H9 (cell line): ENCODE measurements at places on chromosomes 4 and X.
A peak's percentile ranks its signal among the peaks of the same experiment; 100 is the strongest.

DNA sequence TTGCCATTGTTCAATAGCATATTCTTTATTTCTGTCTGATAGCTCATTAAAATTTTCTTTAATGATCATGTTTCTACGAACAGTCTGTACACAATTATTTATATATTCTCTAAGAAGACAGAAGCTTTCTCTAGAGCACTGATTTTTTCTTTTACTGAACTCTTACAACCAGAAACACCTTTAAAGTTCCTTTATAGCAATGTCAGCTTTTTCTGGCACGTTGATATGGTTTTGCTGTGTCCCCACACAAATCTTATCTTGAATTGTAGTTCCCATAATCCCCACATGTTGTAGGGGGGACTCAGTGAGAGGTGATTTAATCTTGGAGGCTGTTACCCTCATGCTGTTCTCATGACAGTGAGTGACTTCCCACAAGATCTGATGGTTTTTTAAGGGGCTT lies 299.4 kb downstream of the PPARGC1A start:
- no peaks in the 10 kb centered on the region for H3K4me1 ChIP-seq
- no peaks in the 10 kb centered on the region for H3K27me3 ChIP-seq
- DNase-seq, result no peak
- no peak overlapping the region for H3K4me3 ChIP-seq
- H3K36me3 ChIP-seq, result peaks cover 22% of the 10 kb centered on the region

- H3K27me3 ChIP-seq, result no peaks in the 10 kb centered on the region
- no peaks in the 10 kb centered on the region for H3K4me1 ChIP-seq
- DNase-seq, result no peak
- H3K36me3 ChIP-seq, result peaks cover 17% of the 10 kb centered on the region
- H3K27ac ChIP-seq, result no peak overlapping the region
These were observed 890.7 kb upstream of the INTU start for GRCh38 chr4:126742048-126742447.

- no peak overlapping the region for H3K4me3 ChIP-seq
- no peak for DNase-seq
- no peaks in the 10 kb centered on the region for H3K27me3 ChIP-seq
- H3K4me1 ChIP-seq, result no peaks in the 10 kb centered on the region
- no peaks in the 10 kb centered on the region for H3K36me3 ChIP-seq
These were observed 69.9 kb downstream of the ARHGAP10 start for GRCh38 chr4:147801820-147802219.

DNA sequence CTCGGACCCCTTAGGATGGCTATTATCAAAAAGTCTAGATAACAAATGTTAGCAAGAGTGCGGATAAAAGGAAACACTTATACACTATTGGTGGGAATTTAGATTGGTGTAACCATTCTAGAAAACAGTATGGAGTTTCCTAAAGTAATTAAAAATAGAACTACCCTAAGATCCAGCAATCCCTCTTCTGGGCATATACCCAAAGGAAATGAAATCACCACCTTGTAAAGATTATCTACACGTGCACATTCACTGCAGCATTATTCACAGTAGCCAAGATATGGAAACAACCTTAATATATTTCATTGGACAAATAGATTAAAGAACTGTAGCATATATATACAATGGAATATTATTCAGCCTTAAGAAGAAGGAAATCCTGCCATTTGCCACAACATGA lies 462.4 kb downstream of the IQCM start:
- no peaks in the 10 kb centered on the region for H3K27me3 ChIP-seq
- no peaks in the 10 kb centered on the region; the same call in 2 of the 3 replicates for H3K36me3 ChIP-seq
- H3K27ac ChIP-seq, result no peak overlapping the region
- no peak for DNase-seq
- no peak overlapping the region for H3K4me3 ChIP-seq

- no peaks in the 10 kb centered on the region for H3K4me1 ChIP-seq
- no peak for DNase-seq
- H3K36me3 ChIP-seq, result no peaks in the 10 kb centered on the region
- H3K27ac ChIP-seq, result no peak overlapping the region
- no peak overlapping the region for H3K4me3 ChIP-seq
These were observed 247.7 kb upstream of the ARSJ start for GRCh38 chr4:114226968-114227760.

DNA sequence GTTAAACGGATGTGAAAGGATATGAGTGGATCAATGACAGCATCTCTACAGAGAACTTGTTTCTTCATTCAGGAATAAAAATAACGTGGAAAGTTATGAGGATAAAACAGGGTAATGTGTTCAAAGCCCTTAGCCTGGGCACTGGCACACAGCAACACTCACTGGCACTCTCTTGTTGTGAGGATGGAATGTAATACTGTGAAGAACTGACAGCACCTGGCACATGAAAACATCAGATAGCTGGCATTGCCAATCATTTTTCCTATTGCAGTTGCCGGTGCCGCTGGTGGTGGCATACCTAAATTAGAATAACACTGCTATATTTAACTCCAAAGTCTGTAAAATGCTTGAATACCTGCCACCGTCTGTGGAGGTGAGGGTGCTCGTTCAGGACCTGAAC lies 1061.2 kb downstream of the DMD start:
- no peaks in the 10 kb centered on the region for H3K4me1 ChIP-seq
- no peak overlapping the region for H3K4me3 ChIP-seq
- DNase-seq, result no peak
- H3K27me3 ChIP-seq, result no peaks in the 10 kb centered on the region

- H3K27ac ChIP-seq, result no peak overlapping the region
- no peak for DNase-seq
- no peaks in the 10 kb centered on the region for H3K4me1 ChIP-seq
- no peaks in the 10 kb centered on the region for H3K27me3 ChIP-seq
- H3K36me3 ChIP-seq, result peaks cover 3% of the 10 kb centered on the region; the same call in 1 of the 3 replicates
- no peak overlapping the region for H3K4me3 ChIP-seq
These were observed 56.3 kb downstream of the CCDC149 start for GRCh38 chr4:24856586-24856985.

DNA sequence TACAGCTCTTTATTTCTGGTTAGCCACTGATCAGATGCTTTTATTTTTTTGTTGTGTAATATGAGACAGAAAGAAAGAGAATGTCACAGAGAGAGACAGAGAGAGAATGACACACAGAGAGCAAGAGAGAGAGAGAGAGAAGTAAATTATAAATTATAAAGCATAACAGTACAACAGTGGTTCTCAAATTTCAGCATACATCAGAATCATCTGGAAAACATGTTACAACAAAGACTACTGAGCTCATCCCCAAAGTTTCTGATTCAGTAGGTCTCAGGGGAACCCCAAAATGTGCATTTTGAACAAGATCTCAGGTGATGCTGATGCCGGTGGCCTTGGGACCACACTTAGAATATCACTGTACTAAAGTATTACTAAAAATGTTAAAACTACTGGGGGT lies 245.8 kb upstream of the DIAPH2 start:
- no peak overlapping the region for H3K4me3 ChIP-seq
- no peaks in the 10 kb centered on the region for H3K27me3 ChIP-seq
- DNase-seq, result no peak
- H3K4me1 ChIP-seq, result no peaks in the 10 kb centered on the region

GRCh38 chr4:183353557-183353956 lies 31.3 kb upstream of the CLDN24 start:
- H3K4me1 ChIP-seq, result no peaks in the 10 kb centered on the region
- no peak for DNase-seq
- H3K27ac ChIP-seq, result no peak overlapping the region
- H3K4me3 ChIP-seq, result no peak overlapping the region
- no peaks in the 10 kb centered on the region for H3K36me3 ChIP-seq

- no peak overlapping the region for H3K27ac ChIP-seq
- no peaks in the 10 kb centered on the region for H3K27me3 ChIP-seq
- H3K4me1 ChIP-seq, result peaks cover 4% of the 10 kb centered on the region; the same call in 1 of the 2 replicates
- no peak overlapping the region for H3K4me3 ChIP-seq
- no peaks in the 10 kb centered on the region for H3K36me3 ChIP-seq
These were observed 67.0 kb downstream of the NHS start for GRCh38 chrX:17441965-17442364.

- no peak overlapping the region for H3K4me3 ChIP-seq
- no peak for DNase-seq
- peaks cover 6% of the 10 kb centered on the region; the same call in 1 of the 2 replicates for H3K4me1 ChIP-seq
- no peak overlapping the region for H3K27ac ChIP-seq
These were observed 5.1 kb downstream of the HS6ST2 start for GRCh38 chrX:132953354-132953753.

DNA sequence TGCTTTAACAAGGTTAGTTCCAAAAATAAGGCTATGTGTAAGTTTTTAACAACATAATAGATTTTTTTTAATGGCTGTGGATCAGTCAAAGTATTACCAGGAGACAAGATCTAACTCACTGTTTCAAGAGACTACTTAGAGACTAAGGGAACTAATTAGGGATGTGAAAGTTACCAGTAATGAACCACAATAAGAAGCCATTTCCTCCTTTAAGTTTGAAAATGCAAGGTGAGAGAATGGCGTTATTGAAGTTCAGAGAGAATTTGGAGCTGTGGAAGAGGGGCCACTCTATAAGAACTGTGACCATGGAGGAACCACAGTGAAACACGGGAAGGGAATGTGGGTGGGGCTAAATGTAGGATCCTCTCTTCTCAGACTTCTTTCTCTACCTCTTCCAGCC lies 624.2 kb downstream of the GLUD2 start:
- no peaks in the 10 kb centered on the region for H3K27me3 ChIP-seq
- no peaks in the 10 kb centered on the region; the same call in 1 of the 2 replicates for H3K36me3 ChIP-seq
- no peaks in the 10 kb centered on the region for H3K4me1 ChIP-seq

DNA sequence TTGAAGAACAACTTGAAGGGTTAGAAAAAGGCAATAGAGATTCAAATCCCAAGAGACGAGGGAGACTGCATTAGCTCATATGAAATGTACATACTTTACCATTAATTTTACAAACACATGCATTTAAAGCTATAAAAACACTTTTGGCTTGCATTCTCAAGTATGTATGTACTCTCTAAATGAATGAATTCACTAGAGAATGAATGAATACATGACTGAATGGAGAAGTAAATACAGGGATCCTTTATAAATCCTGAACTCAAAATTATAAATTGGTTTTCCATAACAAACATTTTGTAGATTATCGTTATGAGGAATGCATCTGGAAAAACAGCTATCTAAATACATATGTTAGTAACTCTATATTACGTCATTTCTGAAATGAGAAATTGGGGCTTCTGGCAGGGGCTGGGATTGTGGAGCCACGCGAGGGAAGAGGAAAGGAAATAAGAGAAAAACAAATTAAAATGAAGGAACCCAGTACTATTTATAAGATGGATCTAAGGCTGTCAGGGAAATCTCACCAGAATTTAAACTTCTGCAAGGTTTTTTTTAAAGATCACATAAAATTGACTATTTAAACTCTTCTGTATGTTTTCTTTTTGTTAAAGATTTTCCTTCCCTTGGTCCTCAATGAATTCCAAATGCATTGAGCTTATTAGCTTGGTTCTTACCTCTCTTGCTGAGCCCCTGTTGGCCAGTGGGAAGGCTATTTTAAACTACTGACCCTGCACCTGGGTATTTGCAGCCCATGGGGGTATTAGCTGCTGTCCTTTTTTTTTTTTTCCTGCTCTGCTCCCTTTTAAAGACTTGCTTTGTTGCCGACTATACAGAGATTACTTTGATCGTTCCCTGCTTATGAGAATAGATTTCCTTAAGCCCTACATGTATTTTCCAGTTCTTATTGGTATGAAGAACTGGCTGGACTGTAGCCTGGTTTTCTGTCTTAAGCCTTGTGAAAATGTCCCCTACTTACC lies 207.8 kb downstream of the ADGRL3 start:
- no peaks in the 10 kb centered on the region for H3K36me3 ChIP-seq
- no peaks in the 10 kb centered on the region for H3K27me3 ChIP-seq
- peaks cover 3% of the 10 kb centered on the region; the same call in 1 of the 2 replicates for H3K4me1 ChIP-seq
- H3K27ac ChIP-seq, result no peak overlapping the region

GRCh38 chr4:18930487-18930886 lies 908.9 kb upstream of the LCORL start:
- no peaks in the 10 kb centered on the region for H3K4me1 ChIP-seq
- no peaks in the 10 kb centered on the region for H3K27me3 ChIP-seq
- no peak for DNase-seq
- H3K4me3 ChIP-seq, result no peak overlapping the region
- H3K27ac ChIP-seq, result no peak overlapping the region

DNA sequence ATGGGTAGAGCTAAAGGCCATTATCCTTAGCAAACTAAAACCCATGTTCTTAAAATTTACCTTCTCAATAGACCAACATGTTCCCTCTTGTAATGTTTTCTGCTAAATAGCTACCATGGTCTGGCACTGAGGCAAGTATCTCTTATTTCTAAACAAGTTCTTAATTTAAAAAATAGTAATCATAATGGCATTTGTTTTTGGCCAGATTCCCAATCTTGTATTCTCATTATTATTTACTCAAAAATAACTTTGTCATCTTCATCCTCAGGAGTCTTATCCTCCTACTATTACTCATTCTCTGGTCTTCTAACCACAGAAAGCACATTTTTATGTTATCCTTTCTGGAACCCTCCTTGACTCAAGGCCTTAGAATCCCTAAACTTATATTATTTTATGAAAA lies 931.2 kb downstream of the CCSER1 start:
- DNase-seq, result no peak
- no peaks in the 10 kb centered on the region for H3K36me3 ChIP-seq
- no peaks in the 10 kb centered on the region for H3K4me1 ChIP-seq
- H3K27ac ChIP-seq, result no peak overlapping the region

DNA sequence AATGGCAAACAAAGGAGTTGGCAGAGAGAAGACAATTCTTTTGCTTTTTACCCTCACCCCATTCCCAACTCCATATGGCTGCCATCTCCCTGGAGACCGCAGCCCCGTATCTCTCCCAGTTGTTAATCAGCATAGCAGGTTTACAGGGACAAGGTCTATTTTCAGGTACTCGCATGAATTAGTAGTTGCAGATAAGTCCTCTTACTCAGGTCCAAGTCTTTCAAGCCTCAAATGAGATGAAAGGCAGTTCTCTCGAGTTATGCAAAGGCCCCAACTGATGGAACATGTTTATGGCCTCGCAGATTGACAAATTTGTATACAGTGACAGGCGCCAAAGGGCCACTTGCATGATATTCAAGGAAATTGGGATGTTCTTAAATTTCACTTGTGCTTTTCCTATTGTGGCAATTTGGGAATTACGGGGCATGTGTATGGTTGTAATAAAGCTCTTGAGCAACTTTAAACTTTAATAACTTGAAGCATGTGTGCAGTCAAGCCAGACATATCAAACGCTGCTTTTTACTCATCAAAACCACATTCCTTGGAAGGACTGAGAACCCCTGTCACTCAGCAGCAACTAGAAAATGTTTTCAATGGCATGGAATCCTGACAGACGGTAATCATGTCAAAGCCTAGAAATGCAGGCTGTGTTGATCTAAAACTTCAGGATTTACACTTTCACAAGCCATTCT lies 45.1 kb downstream of the KDR start:
- H3K27ac ChIP-seq, result no peak overlapping the region
- H3K36me3 ChIP-seq, result peaks cover 38% of the 10 kb centered on the region; the same call in 2 of the 3 replicates
- no peaks in the 10 kb centered on the region; the same call in 1 of the 2 replicates for H3K4me1 ChIP-seq
- no peak for DNase-seq
- H3K4me3 ChIP-seq, result no peak overlapping the region
- no peaks in the 10 kb centered on the region for H3K27me3 ChIP-seq

GRCh38 chrX:121322159-121322558 lies 274.7 kb downstream of the GLUD2 start:
- H3K36me3 ChIP-seq, result no peaks in the 10 kb centered on the region
- no peak overlapping the region for H3K4me3 ChIP-seq
- DNase-seq, result no peak
- H3K27ac ChIP-seq, result no peak overlapping the region
- H3K4me1 ChIP-seq, result no peaks in the 10 kb centered on the region
- H3K27me3 ChIP-seq, result no peaks in the 10 kb centered on the region

GRCh38 chr4:45423896-45424295 lies 697.5 kb upstream of the GNPDA2 start:
- H3K4me1 ChIP-seq, result no peaks in the 10 kb centered on the region
- no peak overlapping the region for H3K27ac ChIP-seq
- peaks cover 4% of the 10 kb centered on the region for H3K36me3 ChIP-seq

- H3K4me1 ChIP-seq, result no peaks in the 10 kb centered on the region; the same call in 1 of the 2 replicates
- peak; percentile 93 for DNase-seq
- no peaks in the 10 kb centered on the region for H3K27me3 ChIP-seq
- no peak overlapping the region for H3K27ac ChIP-seq
- H3K4me3 ChIP-seq, result peak overlapping the region; percentile 90
These were observed 10.2 kb upstream of the DLG3 start for GRCh38 chrX:70434352-70434866.
